ENCODE measurements at places on chromosomes 5 and 9. TPM values are rescaled to one million over a fixed set of nuclear protein-coding genes. Genes with fewer than 3 reads are reported as not detected.

FAT2 gene
- total RNA-seq: not detected

OR13D1 gene
- total RNA-seq: not detected

PPP6C gene
- total RNA-seq: 12.9 TPM

PRRT1B gene
- total RNA-seq: 1.6 TPM

All from right lobe of liver (tissue), 6 donors.